ENCODE measurements at places on chromosomes 3 and 15.

GRCh38 chr3:194233150-194233549 lies 97.2 kb downstream of the HES1 start:
- DNase-seq = no peak

- DNase-seq = no peak
Observed at GRCh38 chr3:87867001-87867400, 191.8 kb downstream of the CGGBP1 start.

GRCh38 chr3:8882642-8883041 lies 80.6 kb downstream of the RAD18 start:
- no peak for DNase-seq

- DNase-seq = no peak
Observed at GRCh38 chr15:31458596-31459399, 132.2 kb downstream of the KLF13 start.

- DNase-seq = no peak
Observed at GRCh38 chr3:157436583-157437291, at the start of gene PTX3. Gene PTX3 (plus strand): TSS chr3:157436850. CDS start chr3:157436934, 84 bp downstream.

DNA sequence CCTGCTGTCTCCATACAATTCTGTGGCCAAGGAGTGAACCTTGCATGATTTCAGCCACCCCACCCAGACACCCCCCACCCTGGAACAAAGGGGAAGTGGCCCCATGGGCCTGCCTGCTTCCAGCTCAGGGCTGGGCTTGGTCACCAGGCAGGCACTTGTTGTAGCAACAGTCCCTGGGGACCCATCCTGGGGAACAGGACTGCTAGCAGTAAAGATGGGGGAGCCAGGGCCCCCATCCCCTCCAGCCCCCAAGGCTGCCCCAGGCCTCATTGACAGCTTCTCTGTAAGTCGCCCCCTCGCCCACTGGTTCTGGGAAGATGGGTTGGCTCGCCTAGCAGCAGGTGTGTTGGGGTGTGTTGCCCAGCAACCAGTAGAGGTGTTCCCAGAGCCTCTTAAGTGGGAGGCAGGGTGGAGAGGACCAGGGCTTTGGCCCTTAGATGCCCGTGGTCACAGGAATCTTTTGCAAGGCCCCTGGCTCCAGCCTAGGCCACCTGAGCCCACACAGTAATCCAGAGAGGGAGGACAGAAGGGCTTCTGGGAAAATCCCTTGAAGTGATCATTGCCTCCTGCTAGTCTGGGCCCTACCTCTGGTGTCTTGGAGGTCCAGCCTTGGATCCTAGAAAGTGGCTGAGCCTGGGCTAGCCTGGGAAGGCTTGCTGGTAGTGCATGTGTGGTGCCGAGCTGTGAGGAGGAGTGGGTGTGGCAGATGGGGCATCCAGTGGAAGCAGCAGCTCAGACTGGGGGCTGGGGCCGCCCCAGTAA lies 48.9 kb downstream of the CYP11A1 start:
- no peak for DNase-seq

GRCh38 chr3:76300746-76301145 lies 515.4 kb upstream of the ZNF717 start:
- DNase-seq = no peak

DNA sequence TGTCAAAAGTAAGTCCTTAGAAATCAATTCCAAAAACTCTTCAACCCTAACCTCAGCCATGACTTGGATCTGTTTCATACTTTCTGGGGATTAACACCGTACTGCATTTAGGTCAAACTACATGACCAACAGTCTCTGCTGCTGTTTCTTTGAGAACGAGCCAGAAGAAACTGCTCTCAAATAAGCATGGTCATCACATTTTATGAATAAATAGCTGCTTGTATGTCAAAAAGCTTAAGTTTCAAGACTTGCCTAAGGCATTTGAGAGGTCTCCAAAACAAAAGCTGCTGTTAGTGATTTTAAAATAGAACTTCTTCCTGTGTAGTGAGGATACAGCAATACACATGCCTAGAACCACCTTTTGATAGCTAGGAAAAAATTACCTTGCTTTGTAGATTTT lies 166.3 kb upstream of the CHRM5 start:
- no peak for DNase-seq

DNA sequence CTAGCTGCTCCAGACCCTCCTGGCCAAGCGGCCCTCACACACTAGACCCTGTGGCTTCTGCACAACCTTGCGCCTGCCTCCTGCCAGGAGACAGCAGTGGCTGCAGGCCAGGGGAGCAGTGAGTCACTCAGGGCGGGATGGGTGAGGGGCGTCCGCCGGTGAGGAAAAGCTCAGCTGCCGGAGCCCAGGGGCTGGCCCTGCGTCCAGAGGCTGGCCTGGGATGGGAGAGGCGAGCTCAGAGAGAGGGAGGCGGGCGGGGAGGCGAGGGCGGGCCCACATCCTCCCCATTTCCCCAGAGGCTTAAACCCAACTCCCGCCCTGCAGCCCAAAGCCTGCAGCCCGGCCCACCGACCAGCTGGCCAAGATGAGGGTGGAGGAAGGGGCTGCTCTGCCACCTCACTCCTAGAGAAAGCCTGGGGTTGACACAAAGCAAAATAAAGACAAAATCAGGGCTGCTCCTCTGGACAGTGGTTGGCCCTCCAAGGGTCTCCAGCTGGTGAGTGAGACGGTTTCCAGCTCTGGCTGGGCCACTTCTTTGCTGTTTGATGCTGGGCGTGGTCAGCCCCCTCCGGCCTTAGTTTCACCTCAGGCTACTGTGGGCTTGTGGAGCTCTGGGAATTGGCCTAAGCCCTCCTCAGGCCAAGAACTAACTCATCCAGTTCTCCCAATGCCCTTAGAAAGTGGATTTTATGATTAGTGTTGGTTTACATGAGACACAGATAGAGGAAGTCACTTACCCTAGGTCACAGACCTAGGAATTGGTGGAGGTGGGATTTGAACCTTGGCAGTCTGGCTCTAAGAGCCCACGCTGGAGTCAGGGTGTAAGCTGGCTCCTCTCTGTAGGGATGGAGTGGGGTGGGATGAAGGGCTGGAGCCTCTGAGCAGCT lies 50.6 kb downstream of the IQSEC1 start:
- no peak for DNase-seq

DNA sequence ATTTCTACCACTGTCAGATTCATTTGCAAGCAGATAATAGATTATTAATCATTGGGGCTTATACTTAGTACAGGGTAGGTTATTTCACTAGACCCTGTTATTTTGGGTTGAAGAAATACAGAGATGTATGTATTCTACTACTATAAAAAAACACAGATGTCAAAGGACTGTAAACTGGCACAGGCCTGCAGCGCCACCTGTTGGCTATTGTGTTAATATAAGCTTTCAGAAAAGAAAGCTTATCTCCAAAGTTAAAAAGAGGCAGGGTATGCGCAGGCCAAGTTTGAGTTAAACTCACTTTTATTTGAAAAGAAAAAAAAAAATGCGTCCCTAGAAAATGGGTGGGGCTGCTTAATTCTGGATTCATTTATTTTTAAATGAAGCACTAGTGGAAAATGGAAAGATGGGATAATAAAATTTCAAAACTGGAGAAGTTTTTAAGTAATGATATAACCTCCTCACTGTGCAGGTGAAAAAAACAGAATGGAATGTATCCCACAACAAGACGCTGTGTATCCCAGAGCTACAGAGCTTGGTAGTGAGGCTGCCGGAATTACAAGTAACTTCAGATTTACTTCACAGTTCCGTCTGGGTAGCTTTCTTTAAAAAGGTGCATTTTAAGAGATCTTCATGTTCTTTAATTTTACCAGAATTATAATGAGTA lies 407.2 kb upstream of the TGFBR2 start:
- DNase-seq = peak; percentile 44

- DNase-seq = no peak
Observed at GRCh38 chr15:72920551-72920950, 131.7 kb upstream of the NEO1 start.

Measured in stimulated activated CD8-positive, alpha-beta memory T cell treated with anti-CD3 and anti-CD28 coated beads, Interleukin-4, amount 100 ng/mL, for 1 hour (primary cell).